ENCODE measurements at places on chromosomes 6 and 20.

- no peak for DNase-seq
Observed at GRCh38 chr6:127904160-127904559, 3.3 kb upstream of the THEMIS start.

DNA sequence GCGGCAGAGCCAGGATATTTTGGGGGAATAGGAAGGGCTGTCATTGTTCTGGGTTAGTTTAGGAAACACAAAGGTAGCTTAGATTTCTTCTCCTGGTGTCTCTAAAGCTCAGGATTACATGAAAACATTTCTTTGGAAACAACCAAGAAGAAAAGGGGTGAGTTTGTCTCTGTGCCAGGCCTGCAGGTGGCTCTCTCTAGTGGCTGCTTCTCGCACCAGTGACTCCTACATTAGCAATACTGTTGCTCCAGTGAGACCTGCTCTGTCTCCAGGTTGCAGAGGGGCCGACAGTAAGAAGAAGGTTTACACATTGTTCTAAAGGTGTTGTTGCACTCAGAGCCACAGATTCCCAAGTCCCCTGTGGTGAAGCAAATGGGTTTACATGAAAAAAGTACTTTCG lies 104.6 kb upstream of the GLP1R start:
- no peak for DNase-seq

- peak; percentile 50 for DNase-seq
Observed at GRCh38 chr6:34657307-34657978, 39.1 kb downstream of the ILRUN start.

DNA sequence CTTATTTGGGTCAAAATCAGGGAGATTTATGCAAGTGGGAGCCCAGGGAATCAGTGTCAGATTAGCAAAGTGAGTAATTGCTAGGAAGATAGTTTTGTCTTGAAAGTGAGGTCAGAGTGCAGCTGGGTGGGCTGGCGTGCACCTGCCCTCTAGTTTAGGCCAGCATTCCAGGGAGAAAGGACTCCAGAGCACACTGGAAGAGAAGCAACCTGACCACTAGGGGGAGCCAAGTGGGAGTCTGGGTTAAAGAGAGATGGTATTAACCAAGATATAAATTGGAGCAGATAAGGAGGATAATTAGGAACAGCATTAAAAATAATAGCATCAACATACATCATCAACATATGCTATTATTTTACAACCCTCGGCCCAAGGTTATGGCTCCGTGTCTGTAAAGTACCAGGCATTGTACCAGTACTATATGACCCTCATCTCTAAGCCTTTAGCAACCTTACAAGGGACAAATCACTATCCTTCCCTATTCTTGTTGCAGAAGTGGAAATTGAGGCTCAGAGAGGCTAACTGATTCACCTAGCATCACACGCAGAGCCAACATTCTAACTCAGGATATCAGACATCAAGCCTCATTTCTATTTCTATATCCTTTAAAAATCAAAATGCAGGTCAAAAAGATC lies 57.8 kb downstream of the SLC2A10 start:
- peak; percentile 30 for DNase-seq

- no peak for DNase-seq
Observed at GRCh38 chr6:69294407-69294806, 502.4 kb downstream of the LMBRD1 start.

- DNase-seq: no peak
Observed at GRCh38 chr6:22237526-22237925, 59.3 kb downstream of the PRL start.

DNA sequence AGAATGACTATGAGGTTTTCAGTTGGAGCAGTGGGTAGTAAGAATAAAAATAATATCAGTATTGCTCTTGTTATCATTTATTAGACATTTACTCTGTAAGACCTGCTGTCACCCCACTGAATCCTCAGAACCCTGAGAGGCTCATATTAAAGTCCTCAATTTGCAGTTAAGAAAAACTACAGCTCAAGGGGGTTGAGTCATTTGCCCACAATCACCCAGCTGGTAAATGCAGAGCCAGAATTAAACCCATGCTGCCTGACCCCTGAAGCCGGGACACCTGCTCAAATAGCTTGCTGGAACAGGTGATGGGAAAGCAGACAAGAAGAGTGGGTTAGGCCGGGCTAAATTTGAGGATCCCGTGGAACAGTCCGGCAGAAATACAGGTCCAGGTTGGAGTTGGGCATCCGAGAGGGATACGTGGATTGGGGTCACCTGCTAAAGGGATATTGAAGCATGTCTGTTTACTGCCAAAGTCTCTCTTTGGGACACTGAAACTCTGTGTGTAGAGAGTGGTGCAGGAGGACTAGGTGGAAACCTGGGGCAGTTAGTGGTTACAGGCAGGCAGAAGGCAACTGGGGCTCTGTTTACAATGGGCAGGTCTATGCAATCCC lies 344.1 kb downstream of the CDC5L start:
- no peak for DNase-seq

- no peak for DNase-seq
Observed at GRCh38 chr6:154528310-154528915, 17.9 kb upstream of the CNKSR3 start.

DNA sequence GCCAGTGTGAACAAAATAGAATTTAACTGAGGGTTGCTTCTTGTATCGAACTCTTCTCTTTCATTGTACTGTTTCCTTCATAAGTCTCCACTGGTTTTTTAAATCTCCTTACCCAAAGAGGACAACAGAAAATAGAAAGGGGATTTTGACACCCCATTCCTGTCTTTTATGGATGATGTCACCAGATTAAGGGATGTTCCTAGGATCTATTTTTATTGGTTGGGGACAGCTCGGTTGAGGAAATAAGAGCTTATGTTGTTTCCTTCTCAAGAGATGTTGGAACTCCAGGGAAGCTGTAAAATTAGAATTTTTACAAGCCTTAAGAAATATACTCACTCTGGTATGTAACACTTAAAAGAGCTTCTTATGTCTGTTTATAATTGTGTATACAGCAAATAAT lies 171.5 kb downstream of the PHF3 start:
- no peak for DNase-seq

DNA sequence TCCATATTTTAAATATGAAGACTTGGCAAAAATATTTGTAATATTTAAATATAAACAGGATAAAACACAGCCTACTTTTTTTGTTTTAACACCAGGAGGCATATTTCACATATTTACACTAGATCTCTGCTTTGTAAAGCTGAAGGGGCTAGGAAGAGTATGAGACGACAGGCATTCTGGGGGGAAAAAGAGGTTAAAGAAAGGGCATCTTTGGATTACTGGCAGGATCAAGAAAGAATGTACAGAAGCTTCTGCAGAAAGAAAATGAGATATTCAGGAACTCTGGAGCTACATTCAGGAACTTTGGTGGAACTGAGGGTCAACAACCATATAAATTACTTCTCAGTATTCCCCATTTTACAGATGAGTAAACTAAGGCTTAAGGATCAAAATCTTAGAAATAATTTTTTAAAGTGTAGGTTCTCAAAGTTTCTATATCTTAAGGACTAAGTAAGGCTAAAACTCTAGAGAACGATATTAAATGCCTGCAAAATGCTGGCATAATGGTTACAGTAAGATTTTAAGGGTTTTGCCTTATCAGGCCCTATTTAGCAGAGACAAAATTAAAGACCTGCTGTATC lies 156.5 kb downstream of the CDK19 start:
- no peak for DNase-seq

GRCh38 chr20:40232756-40233155 lies 456.3 kb downstream of the MAFB start:
- DNase-seq: no peak

DNA sequence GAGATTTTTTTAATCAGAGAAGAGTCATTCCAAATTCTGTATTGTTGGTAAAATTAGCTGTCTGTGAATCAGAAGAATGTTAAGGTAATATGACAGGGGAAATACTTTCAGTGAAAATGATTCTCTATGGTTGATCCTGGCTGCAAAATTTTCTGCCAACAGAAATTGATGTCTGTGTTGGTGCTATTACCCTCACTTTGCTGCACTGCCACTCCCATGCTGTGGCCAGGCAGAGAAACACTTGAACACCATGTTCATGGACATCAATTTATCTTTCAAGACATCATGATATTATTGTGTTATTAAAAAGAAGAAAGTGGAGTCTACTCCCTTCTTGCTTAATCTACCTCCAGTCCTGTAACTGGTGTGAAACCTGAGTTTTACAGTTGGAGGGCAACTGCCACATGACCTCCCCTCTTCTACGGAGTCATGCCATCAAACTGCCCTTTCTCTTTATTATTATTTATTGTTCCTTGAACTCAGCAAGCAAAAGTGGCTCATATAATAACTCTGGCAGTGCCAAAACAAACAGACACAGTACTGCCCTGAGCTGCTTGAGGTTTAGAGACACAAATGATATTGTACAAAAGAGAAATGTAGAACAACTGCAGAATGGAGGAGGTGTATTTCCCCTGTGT lies 288.0 kb upstream of the JAG1 start:
- DNase-seq: no peak

DNA sequence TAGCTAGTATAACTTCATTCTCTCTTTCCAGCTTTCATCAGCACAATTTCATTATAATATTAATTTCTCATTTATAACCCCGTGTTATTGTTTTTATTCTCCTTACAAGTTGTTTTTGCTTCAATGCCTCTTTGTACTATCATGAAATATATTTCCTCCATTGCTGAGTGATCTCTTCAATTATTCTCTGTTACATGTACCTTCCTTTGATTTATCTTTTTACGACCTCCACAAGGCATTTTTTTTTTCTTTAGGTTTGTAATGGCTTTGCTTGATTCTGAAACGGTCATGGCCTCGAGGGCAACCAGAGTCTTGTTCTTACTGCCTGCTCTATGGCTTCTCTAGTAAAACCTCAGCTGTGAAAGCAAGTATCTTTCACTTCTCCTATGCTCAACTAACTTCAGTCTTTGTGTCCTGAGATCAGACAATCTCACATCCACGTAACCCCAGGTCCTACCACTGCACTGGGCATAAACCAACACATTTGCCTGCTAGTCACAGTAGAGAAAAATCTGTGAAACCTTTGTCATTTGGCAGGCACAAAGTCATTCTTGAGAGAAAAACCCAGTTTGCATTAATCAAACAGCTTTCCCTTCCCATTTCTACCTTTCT lies 119.9 kb downstream of the UST start:
- DNase-seq: no peak

DNA sequence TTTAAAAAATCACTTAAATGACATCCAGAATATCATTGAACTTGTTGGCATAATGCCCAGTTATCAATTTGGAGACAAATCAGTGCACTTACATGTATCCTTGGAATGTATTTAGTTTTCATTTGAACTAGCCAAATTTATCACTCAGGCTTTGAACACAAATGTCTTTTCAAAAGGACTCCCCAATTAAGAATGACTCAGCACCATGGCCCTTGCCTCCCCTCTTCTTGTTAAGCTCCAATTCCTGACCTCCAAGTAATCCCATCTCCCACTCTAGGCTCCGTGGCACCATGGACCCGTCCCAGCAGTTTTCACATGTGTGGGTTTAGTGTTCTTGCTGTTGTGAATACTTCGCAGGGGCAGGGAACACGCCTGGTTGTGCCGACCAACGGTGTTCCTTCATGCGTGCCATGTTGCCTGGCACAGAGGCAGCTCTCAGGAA lies 2.7 kb downstream of the AKAP12 start:
- DNase-seq: no peak

Measured in activated CD4-positive, alpha-beta T cell treated with anti-CD3 and anti-CD28 coated beads, Interleukin-2, Interleukin-4, amounts not matched to agents 100 ng/mL and 50 ng/mL, durations not matched to agents 16 hours and 8 hours (primary cell).